ENCODE measurements at places on chromosomes 6 and 20. TPM values are rescaled to one million over a fixed set of nuclear protein-coding genes. Genes with fewer than 3 reads are reported as not detected.

- no peak overlapping the region for H3K4me3 ChIP-seq
- DNase-seq = peak; percentile 29
- no peak overlapping the region for H3K27ac ChIP-seq
- H3K4me1 ChIP-seq = no peaks in the 10 kb centered on the region
- no peaks in the 10 kb centered on the region for H3K27me3 ChIP-seq
Measured at GRCh38 chr6:6494677-6495076, 93.8 kb upstream of the LY86 start.

The AIG1 gene
- polyA plus RNA-seq = 19.9 TPM

The OPRL1 gene
- polyA plus RNA-seq = 0.45 TPM

DNA sequence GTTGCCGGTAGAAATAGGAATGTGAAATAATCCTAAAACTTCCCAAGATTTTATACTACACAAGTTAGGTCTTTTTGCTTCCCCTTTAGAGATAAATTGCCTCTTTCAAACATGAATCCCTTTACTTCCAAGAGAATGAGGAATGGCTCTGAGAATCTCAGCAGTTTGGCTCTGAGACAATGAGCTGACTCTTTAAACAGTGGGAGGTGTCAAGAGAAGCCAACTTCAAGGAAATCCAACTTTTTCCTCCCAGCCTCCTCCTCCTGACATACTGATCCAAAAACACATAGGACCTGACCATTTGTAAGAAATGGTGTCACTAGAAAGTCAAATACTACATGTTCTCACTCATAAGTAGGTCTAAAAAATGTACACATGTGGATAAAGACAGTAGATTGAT is 154.2 kb downstream of the ALDH8A1 start:
- H3K27ac ChIP-seq = no peak overlapping the region
- H3K4me3 ChIP-seq = no peak overlapping the region
- DNase-seq = peak; percentile 13
- peaks cover 5% of the 10 kb centered on the region for H3K4me1 ChIP-seq

GRCh38 chr6:139334806-139335446 is 39.5 kb downstream of the CITED2 start:
- peak overlapping the region; percentile 78 for H3K27ac ChIP-seq
- H3K4me3 ChIP-seq = no peak overlapping the region
- DNase-seq = peak; percentile 63
- H3K27me3 ChIP-seq = no peaks in the 10 kb centered on the region
- H3K4me1 ChIP-seq = peaks cover 3% of the 10 kb centered on the region

GRCh38 chr20:3420211-3420707 is 12.8 kb upstream of the DNAAF9 start:
- H3K27ac ChIP-seq = no peak overlapping the region
- H3K4me3 ChIP-seq = no peak overlapping the region
- peak; percentile 29 for DNase-seq
- no peaks in the 10 kb centered on the region for H3K36me3 ChIP-seq

- H3K4me1 ChIP-seq = no peaks in the 10 kb centered on the region
- no peak overlapping the region for H3K4me3 ChIP-seq
- H3K27me3 ChIP-seq = no peaks in the 10 kb centered on the region
Measured at GRCh38 chr6:47741807-47742206, 40.0 kb upstream of the OPN5 start.

GRCh38 chr6:150719831-150720230 is 120.1 kb downstream of the PLEKHG1 start:
- H3K4me3 ChIP-seq = no peak overlapping the region
- H3K36me3 ChIP-seq = no peaks in the 10 kb centered on the region
- DNase-seq = no peak
- no peaks in the 10 kb centered on the region for H3K27me3 ChIP-seq
- H3K4me1 ChIP-seq = no peaks in the 10 kb centered on the region
- no peak overlapping the region for H3K27ac ChIP-seq

The RAB44 gene
- 0.26 TPM for polyA plus RNA-seq

The GPR63 gene
- 0.19 TPM for polyA plus RNA-seq

GRCh38 chr6:107504270-107505026 is 14.5 kb downstream of the SOBP start:
- no peak overlapping the region for H3K4me3 ChIP-seq
- DNase-seq = no peak
- no peaks in the 10 kb centered on the region for H3K27me3 ChIP-seq
- no peaks in the 10 kb centered on the region for H3K4me1 ChIP-seq
- no peaks in the 10 kb centered on the region for H3K36me3 ChIP-seq

The USP49 gene
- 2.3 TPM for polyA plus RNA-seq

The SLC16A10 gene
- 2.0 TPM for polyA plus RNA-seq

DNA sequence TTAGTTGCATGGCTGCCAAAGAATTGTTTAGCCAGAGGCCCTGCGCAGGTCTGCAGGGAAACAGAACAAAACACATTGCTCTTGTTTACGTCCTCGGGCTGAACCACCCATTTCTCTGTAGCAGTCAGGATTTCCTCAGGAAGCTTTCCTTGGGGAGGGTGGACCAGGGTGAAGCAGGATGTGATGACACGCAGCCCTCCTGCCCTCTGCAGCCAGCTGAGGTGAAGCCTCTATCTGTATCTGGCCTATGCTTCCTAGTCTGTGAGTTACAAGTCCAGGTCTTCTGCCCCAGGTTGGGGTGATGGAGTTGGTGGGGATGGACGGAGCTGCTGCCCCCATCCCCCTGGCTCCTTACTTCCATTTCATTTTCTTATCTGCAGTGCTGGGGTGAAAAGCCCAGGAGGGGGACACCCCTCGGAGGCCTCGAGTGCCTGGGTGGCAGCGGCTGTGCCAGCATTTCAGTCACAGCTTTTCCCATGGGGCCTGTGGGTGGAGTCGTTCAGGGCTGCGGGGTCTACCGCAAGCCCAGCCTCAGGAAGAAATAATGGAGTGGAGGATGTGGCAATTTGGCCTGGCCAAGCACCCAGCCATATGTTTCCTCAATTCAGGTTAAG is 24.9 kb downstream of the SASH1 start:
- no peaks in the 10 kb centered on the region for H3K36me3 ChIP-seq
- no peak overlapping the region for H3K4me3 ChIP-seq
- peak overlapping the region; percentile 87 for H3K27ac ChIP-seq
- DNase-seq = peak; percentile 87
- H3K4me1 ChIP-seq = peaks cover 5% of the 10 kb centered on the region

The HSF2 gene
- polyA plus RNA-seq = 7.0 TPM

The RSPH3 gene
- polyA plus RNA-seq = 4.4 TPM

The MUC21 gene
- polyA plus RNA-seq = 4.6 TPM

The SYNJ2 gene
- 4.0 TPM for polyA plus RNA-seq

DNA sequence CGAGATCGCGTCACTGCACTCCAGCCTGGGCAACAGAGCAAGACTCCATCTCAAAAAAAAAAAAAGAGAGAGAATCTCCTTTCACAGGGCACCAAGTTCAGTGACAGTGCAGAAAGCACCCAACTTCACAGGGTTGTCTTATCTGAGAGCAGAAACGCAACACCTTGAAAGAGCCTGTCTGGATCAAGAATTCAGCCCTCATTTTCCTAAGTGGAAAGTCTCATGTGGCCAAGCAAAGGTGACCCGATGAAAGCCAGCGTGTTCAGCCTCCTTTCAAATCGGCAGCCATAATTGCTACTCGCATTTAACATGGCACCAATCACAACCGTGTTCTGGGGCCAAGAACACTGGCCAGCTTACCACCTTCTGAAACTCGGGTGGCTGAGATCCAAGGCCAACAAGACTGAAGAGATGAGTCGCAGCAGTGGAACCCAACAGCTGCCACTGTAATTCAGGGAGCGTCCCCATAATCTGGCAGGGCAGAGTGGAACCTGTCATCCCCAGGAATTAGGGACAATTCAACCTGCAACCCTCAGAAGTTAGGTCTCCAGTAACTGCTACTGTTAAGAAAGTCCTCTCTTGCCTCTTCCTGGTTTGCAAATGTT is 536.7 kb upstream of the JARID2 start:
- H3K4me1 ChIP-seq = peaks cover 7% of the 10 kb centered on the region
- H3K36me3 ChIP-seq = no peaks in the 10 kb centered on the region
- no peak for DNase-seq
- no peaks in the 10 kb centered on the region for H3K27me3 ChIP-seq

The SIM1 gene
- polyA plus RNA-seq = not detected

- no peak overlapping the region for H3K27ac ChIP-seq
- H3K4me3 ChIP-seq = no peak overlapping the region
- H3K4me1 ChIP-seq = no peaks in the 10 kb centered on the region
- H3K36me3 ChIP-seq = no peaks in the 10 kb centered on the region
- DNase-seq = no peak
Measured at GRCh38 chr6:84103029-84103428, 69.5 kb downstream of the MRAP2 start.

The ZNF512B gene
- polyA plus RNA-seq = 8.7 TPM

The C6orf15 gene
- not detected for polyA plus RNA-seq

DNA sequence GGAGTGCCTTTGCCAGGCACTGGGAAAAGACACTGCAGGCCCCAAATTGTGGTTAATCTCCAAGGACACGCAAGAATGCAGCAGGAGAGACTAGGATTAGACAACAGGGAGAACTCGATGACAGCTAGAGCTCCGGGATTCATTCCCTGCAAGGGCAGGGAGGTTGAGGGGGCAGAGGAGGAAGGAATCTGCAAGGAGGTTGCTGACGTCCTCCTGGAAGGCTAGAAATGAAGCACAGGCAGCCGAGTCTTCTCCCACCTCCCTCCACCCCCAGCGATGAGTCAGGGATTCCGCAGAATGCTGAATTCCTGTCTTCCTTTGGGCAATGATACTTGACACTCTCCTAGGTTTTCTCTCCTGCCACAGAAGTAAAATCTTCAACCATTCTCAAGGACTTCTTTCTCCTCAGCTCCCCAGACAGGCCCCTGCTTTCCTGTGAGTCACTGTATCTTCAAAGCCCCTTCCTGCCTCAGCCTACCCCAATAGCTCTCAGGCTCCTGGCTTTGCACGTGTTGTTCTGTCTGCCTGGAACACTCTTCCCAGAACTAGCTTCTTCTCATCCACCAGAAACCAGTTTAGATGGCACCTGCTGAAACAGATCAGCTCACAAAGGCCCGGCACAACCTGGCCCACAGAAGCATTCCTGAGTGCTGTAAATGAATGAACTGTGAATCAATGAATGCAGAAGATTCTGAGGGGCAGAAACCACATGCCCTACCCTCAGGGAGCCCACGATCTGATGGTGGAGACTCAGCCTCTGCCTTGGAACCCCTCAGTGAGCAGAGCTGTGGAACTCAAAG is 85.6 kb downstream of the MRPL14 start:
- DNase-seq = no peak
- H3K27me3 ChIP-seq = no peaks in the 10 kb centered on the region
- H3K4me1 ChIP-seq = no peaks in the 10 kb centered on the region

DNA sequence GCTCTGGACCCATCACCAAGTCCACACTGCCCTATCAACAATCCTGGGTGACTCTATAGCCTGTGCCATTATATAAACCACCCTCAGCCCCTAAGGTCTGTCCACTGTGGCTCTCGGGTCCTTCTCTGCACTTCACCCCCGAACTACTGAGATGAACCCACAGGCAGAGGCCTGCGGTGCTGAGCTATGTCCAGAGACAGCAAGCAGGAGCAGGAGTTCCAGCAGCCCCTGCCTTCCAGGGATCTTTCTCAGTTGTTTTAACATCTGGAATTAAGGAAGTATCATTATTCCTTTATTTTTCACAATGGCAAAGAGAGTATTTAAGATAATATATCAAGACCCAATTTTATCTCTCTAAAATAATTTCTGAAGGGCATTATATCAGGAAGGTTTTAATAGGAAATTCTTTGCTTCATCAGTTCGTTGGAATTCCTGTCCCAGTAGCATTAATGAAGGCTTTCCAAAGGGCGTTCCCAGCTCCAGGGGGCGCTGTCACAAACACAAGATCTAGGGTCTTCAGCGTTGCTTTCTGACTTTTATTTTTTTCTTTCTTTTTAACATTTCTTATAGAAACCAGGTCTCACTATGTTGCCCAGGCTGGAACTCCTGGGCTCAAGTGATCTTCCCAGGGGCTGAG is 27.3 kb downstream of the RRBP1 start:
- H3K4me1 ChIP-seq = no peaks in the 10 kb centered on the region
- H3K27ac ChIP-seq = no peak overlapping the region
- H3K36me3 ChIP-seq = peaks cover 9% of the 10 kb centered on the region
- H3K27me3 ChIP-seq = no peaks in the 10 kb centered on the region

DNA sequence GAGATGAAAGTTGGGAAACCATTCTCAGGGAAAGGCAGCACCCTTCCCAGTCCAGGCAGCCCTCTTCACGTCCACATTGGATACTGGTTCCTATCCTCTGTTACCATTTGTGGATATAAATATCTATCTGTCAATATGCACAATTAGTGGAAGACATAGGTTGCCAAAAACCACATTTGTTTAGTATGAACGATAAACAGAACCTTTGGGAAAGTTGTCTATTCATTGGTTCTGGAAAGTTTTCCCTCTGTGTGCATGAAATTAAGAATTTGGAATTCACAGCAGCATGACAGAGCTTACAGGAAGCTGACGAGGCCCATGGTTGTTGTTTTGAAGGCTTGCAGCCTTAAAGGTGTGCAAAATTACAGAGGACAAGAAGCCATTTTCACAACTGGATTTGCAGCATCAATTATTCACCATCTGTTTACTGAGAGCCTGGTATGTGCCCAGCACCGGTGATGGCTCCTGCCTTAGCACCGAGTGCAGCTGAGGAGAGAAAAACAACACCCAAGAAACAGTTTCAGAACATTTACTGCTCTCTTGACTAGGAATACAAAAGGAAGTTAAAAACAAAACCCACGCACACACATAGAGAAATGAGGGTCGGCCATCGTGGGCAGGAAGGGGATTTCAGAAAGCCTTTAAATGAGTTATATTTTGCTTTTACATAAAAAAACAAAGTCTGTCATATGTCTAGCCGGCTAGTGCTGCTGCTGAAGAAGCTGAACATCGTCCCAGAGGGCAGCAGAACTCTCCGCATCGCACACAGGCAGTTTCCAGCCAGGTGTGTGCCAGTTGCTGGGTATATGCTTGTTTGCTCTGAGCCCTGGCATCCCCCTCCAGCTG is 319.6 kb downstream of the FARS2 start:
- no peaks in the 10 kb centered on the region for H3K4me1 ChIP-seq
- no peak overlapping the region for H3K4me3 ChIP-seq
- no peak overlapping the region for H3K27ac ChIP-seq

GRCh38 chr20:49482621-49483017 is at the start of gene KCNB1:
Gene KCNB1 (minus strand): TSS chr20:49482668. CDS start chr20:49482480, 188 bp downstream.
- H3K27ac ChIP-seq = no peak within 1 kb of the TSS
- DNase-seq = peak; percentile 90
- H3K27me3 ChIP-seq = peaks cover 56% of the 10 kb centered on the region

The RIPOR2 gene
- polyA plus RNA-seq = 97.6 TPM

DNA sequence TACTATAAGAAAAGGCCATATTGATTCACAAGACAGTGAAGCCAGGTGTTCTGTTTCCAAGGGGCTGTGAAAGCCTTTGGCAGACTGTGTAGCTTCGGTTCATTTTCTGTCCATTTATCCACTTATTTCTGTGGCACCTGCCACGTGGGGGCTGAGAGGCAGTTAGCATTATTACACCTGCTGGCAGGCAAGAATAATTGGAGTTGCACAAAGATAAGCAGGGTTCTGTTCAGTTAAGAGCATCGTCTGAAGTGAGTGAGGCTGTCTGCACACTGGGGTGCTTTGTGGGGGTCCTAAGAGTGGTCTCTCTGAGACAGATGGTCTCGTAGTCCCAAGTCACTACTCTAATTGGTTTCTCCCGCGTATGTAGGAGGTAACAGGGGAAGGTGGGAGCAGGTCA is 60.6 kb upstream of the CCN6 start:
- no peaks in the 10 kb centered on the region for H3K36me3 ChIP-seq
- no peak overlapping the region for H3K27ac ChIP-seq
- H3K4me1 ChIP-seq = peaks cover 2% of the 10 kb centered on the region
- DNase-seq = no peak
- no peaks in the 10 kb centered on the region for H3K27me3 ChIP-seq

- no peaks in the 10 kb centered on the region for H3K27me3 ChIP-seq
- peaks cover under 1% of the 10 kb centered on the region for H3K4me1 ChIP-seq
- no peaks in the 10 kb centered on the region for H3K36me3 ChIP-seq
Measured at GRCh38 chr20:44217342-44218092, 6.9 kb upstream of the OSER1 start.

Data from lung (tissue), 17 donors.